Central memory CD8-positive, alpha-beta T cell (primary cell): ENCODE measurements at places on chromosomes 7 and 10.

DNA sequence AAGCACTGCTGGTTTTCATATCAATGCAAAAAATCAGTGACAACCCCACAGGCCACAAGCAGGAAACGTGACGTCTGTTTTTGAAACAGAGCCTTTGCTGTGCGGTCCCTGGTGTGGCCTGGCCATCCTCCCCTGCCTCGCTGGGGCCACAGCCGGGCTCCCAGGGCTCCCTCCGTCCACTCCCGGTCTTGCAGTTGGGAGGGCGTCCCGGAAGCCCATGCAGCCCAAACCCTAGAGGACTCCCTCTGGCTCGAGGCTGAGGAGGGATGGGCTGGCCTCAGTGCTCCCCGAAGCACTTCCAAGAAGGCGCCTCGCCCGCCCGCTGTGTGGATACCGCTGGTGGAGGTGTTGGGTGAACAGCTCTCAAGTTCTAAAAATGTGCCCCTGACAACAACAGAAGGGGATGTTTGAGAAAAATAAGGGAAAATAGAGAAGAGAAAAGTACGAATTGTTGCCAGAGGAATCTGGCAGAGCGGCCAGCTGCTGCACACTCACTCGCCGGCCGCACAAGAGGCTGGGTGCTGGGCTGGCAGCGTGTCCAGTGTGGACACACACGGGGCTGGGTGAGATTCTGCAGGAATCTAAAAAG, 73.5 kb downstream of the ZRANB1 start:
- no peak for DNase-seq

GRCh38 chr7:86920154-86920553, 139.3 kb downstream of the ELAPOR2 start:
- no peak for DNase-seq

GRCh38 chr7:101971457-101971856, 154.0 kb downstream of the CUX1 start:
- DNase-seq: no peak

DNA sequence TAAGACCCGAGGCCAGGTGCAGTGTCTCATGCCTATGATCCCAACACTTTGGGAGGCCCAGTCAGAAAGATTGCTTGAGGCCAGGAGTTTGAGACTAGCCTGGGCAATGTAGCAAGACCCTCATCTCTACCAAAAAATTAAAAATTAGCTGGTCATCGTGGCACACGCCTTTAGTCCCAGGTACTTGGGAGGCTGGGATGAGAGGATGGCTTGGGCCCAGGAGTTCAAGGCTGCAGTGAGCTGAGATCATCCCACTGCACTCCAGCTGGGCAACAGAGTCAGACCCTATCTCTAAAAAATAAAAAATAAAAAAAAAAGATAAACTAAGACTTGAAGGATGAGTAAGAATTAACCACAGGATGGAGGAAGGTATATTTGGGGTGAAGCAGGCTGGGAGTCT, 77.9 kb downstream of the JCAD start:
- no peak for DNase-seq

DNA sequence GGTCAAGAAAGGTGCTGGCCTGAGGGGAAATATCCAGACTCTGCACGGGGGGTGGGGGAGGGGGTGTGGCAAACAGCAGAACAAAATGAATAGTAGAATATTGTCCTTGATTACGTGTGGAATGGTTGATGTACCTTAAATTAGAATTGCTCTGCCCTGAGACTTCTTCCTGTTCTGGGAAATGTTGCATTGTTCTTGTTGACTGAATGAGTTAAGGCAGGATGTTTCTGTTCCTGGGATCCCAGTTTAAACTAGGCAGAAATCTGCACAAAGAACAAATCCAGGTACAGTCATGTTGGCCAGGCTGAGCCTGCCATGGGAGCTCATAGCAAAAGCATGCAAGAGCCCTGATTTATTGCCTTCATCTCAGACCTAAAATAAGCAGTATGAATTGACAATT, 558.7 kb upstream of the VSTM2A start:
- no peak for DNase-seq

DNA sequence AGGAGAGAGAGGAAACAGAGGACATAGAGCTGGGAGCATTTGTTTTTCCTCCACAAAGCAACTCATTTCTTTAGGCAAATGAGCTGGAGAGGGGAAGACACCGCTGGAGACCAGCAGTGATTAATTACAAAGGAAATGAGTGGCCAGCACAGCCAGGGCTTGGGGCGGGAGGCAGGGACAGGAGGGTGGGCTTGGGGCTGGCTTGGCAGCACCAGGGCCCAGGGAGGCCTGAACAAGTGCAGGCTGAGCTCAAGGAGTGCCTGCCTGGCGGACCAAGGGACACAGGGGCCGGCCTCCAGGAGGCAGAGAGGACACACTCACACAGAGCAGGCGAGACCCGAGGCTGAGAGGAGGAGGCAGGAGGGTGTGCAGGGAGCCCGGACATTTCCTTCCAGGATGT, 149.0 kb upstream of the UNC5B start:
- DNase-seq: no peak

DNA sequence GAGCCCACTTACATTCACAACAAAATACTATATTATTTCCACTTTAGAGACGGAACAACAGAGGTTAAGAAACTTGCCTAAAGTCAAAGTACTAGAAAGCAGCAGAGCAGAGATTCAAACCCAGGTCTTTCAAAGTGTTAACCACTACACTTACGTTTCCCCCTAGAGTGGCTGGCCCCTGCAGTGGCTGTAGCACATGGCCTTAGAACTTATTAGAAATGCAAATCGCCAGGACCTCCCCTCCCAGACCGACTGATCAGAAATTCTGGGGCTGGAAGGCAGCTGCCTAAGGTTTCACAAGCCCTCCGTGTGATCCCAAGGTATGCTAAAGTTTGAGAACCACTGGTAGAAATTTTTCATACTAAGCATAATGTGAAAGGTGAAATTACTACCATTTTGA, 8.1 kb downstream of the MPP7 start:
- no peak for DNase-seq

DNA sequence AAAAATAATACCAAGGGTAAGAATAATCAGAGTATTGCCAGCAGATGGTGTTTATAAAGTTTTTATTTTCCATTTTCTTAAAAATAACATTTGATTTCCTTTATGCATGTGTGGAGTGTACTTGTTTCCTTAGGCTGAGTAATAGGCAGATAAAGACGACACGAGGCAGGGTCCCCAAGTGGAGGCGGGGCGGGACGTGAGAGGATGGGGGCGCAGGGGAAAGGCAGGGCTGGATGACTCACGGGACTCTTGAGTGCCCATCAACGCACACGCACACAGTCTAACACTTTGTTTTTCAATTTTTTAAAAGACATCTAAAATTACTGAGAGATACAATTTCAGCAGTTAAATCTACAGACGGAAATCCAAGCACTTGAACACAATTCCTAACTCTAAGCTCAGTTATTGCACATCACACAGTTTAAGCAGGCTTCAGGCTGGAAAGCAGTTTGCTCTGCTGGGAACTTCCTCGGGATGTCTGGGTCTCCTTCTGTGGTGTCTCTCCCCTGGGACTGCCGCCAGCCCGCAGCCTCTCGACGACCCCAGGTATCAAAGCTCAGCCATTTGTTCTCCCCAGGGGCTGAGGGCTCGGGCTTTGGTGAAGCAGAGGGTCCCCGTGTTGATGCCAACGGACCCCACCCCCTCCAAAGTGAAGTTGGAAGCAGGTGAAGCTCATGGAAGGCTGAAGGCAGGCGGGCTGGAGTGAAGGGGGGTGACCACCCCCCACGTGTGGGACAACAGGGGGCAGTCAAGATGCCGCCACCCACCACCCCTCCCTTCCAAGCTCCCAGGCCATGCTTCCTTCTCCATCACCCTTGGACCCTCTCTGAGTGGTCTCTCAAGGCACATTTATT, 29.1 kb downstream of the SPOCK2 start:
- no peak for DNase-seq

DNA sequence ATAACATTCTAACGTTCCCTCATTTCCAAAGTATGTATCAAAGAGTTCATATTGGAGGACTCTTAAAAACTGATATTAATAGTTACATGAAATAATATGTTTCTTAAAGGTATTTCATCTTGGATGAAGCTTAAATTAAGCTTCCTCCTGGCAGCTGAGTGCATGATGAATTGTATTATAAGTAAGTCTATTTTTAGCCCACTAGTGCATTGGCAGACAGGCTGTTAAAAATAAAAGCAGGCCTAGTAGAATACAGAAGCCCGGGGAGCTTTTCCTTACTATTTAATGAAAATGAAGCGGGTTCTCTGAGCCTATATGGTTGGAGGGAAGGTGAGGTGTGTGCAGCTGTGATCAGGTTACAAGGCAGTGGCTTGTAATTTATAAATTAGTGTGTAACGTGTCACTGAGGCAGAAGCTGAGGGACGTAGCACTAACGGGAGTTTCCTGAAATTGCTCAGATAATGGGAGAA, 130.7 kb upstream of the KMT2E start:
- no peak for DNase-seq

DNA sequence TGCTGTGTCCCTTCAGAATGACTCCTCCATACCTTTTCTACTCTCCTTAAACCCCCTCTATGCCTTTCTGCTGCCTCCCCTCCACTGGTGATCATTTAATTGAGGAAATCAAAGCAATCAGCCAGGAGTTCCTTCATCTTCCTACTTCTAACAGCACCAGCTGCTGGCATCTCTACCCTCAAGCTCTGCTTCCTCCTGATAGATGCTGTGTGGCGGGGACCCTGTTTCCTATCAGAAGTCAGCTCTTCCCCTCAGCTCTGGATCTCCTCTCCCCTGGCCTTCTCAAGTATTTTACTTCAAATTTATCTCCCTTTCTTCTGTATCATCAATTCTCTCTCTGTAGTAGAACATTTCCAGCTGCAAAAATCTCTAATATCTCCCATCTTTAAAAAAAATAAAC, 183.7 kb downstream of the ELMO1 start:
- DNase-seq: no peak

DNA sequence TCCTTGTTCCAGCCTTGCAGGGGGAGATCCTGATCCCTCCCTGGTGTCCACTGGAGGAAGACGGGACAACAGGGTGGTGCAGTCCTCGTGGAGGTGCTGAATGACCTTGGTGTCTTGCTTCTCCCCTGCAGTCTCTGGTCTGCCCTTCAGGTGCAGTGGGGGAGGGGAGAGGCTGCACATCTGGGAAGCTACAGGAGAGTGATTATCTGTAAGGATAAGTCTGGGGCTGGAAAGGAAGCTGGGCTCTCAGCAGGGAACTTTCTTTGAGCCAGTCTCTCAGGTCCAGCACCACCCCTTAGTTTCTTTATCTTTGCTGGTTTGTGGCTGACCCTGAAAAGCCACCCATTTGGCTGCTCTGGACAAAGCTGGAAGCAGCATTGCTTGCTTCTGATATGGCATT, 275.6 kb downstream of the CCSER2 start:
- no peak for DNase-seq

- no peak for DNase-seq
Measured at GRCh38 chr7:134083766-134084487, 43.2 kb upstream of the LRGUK start.

DNA sequence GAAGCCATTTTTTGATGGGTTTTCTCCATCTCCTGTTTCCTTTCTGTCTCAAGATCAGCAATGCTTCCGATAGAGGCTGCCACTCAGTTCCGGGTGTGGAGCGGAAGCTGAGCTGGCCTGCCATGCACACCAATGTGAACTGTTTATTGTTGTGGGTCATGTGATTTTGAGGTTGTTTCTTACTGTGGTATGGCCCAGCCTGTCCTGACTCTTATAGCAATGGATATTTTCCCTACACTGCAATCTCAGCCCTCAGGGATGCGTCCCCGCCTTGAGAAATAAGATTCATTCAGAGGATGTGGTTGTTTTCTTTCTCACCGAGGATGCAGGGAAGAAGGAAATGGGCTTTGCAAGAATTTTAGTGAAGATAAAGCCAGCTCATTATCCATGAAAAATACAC, 134.7 kb downstream of the PFKFB3 start:
- no peak for DNase-seq

DNA sequence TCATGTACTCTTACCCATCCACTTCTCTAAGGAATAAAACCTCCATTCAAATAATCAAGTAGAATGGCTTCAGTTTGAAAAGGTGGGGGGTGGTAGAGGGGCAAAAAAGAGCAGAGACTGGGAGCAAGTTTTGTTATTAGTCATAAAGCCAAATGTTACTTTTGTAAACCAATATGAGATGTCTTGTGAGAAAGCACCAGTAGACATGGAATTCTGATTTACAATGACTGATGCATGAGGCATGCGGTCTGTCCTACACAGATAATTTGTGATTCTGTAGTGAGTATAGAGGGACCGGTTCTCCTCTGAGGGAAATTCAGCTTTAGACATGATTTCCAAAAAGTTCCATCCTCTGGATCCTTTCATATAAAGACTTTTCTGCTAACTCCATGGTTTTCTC, 12.9 kb upstream of the ABCA13 start:
- no peak for DNase-seq

DNA sequence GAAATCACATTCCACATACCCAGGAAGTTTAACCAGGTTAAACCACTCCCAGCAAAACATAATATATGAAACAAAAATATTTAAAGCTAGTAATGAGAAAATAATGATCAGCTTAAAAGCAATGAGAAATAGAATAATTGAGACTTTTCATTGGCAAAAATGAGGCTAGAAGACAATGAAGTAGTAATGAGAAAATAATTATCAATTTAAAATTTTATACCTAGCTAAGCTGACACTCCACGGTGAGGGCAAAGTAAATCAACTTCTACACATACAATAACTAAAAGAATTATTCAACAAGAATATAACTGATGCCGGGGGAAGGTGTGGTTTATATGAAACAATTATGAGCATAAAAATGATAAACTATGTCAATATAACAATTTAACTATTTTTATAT, 82.2 kb upstream of the TES start:
- DNase-seq: no peak

DNA sequence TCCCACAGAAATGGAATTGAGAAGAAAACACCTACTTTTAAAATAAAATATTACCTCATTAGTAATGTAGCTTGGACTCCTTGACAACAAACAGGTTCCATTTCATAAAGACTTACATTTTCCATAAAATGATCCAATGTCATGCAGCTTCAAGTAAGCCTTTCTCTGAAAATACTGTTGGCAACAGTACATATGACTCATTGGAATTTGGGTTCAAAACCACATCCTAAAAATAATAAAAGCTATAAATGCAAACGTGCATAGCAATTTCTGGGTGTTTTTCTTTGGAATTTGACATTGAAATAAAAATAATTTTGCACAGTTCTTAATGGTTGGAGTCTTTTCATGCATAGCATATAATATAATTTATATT, 47.9 kb downstream of the FHIP2A start:
- DNase-seq: no peak
